ENCODE measurements at places on chromosomes 6 and 20.

DNA sequence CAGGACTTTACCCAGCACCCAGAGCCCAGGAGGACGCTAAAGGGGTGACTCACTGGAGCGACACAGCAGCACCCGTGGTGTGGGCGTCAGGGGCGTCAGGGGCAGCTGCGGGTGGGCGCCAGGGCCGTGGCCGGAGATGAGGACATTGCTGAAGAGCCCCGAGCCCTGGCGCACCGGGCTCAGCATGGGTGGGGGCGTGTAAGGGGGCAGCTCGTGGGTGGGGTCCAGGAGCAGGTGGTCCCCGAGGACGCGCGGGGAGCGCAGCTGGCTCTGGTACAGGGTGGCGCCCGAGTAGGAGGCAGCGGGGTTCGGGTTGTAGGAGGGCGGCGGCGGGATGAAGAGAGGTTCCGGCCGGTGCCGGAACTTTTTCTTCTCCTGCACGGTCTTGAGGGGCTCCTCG, 41.6 kb upstream of the MRPS10 start:
- DNase-seq, result no peak

GRCh38 chr6:112372226-112372806, 25.2 kb downstream of the RFPL4B start:
- peak; percentile 26 for DNase-seq

GRCh38 chr20:59933849-59934585, 580 bp upstream of the SYCP2 start:
- DNase-seq, result peak; percentile 83

- no peak for DNase-seq
Measured at GRCh38 chr6:1662534-1662933, 52.8 kb downstream of the FOXC1 start.

DNA sequence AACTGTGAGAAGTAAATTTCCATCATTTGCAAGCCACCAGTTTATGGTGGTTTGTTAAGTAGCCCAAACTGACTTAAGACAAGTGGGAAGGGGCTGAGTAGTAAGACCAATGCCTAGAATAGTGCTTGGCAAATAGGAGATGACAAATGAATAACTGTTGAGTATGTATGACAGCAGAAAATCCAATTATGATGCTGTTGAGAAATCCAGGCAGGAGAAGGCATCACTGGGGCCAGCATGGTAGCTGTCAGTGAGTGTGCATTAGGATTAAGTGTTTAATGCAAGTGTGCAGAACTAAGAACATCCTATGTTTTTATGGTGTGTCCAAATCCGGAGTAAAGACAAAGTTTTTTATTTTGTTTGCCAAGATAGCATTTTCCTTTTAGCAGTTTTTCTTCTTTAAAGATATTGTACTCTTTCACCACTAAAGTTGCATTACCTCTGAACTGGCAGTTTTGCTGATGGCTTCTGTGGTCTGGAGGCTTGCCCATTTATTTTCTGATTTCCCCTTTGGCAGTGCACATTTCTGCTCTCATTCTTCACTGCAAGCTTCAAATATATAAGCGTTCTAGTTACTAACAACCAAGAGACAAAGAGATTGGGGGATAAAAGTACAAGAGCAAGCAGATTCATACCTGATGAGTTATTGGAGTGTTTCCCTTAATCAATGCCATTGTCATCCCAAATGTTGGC, 289.7 kb downstream of the KCNQ5 start:
- peak; percentile 74 for DNase-seq

GRCh38 chr20:9243986-9244385, 175.1 kb downstream of the PLCB4 start:
- DNase-seq, result no peak

DNA sequence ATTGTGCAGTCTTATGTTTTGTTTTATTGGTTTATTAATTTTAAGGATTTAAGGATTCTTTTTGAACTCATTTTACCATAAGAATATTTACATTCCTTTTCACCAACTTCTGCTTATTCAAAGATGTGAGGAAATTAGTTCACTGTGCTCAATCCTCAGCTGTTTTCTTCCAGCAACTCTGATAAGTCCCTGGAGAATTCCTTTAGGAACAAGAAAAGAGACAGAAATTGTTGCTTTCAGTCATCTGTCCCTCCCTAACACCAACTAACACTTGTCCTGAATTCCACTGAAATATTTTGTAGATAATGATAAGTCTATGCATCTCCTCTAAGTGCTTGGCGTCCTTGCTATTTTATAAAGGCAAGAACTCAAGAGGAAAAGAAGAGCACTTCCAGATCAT, 334.8 kb upstream of the MARCKS start:
- DNase-seq, result no peak

GRCh38 chr6:101433141-101433540, 39.6 kb downstream of the GRIK2 start:
- DNase-seq, result no peak

GRCh38 chr6:33672808-33673207, 38.7 kb downstream of the UQCC2 start:
- peak; percentile 63 for DNase-seq

GRCh38 chr6:41247882-41248705, 19.9 kb downstream of the TREML4 start:
- peak; percentile 36 for DNase-seq

DNA sequence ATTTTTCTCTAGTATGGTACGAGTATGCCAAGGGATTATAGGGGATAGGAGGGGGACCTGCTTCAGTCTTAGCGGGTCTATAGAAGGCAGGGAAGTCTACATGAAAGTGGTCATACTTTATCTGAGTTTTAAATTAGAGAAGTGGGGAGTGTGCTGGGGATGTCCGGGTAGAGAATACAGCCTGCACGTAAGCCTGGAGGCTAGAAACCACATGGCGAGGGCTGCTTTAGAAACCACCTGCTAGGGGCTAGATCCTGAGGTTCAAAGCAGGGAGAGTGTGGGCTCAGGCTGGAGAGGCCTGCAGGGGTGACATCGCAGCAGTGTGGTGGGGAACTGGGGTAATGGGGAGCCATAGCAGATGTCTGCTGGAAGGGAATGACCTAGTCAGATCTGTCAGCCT, 85.2 kb downstream of the VEGFA start:
- DNase-seq, result no peak

- DNase-seq, result no peak
Measured at GRCh38 chr6:4892785-4893485, 110.9 kb downstream of the RPP40 start.

DNA sequence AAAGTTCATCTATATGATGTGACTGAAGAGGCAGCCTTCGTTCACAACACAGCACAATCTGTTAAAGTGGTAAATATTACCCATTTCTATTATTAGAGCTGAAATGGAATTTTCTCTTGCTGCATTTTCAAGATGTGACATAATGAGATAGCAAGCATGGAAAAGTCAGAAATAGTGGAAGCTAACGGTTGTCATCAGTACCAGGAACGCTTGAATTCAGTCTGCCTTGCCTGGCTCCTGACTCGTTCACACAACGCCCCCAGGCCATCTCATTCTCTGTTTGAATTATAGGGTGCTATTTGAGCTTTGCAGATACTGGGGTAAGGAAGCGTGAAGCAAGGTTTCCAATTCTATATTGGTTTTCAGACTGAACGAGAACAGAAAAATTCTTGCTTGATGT, 116.5 kb upstream of the MAP3K7 start:
- no peak for DNase-seq

DNA sequence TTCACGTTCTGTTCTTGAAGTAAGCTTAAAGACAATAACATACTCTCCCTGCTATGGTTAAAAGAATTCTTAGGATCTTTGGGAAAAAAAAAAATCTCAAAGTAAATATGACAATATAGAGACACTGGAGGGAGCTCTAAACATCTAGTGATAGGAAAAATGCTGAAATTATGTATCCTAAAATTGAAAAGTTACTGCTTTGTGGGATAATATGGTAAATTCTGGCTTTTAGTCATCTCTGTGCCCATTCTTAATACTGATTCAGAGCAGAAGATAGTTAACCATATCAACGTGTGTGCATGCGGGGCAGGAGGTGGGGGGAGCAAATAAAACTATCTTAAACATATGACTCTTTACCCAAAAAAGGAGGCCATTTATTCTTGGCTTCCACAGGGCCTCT, 165.4 kb downstream of the GMPR start:
- DNase-seq, result no peak

- no peak for DNase-seq
Measured at GRCh38 chr20:34165018-34165619, 53.1 kb upstream of the EIF2S2 start.

GRCh38 chr6:97066056-97066455, 141.5 kb downstream of the KLHL32 start:
- DNase-seq, result no peak

- DNase-seq, result no peak
Measured at GRCh38 chr20:48703511-48704219, 124.1 kb downstream of the PREX1 start.

- DNase-seq, result no peak
Measured at GRCh38 chr6:154210678-154211077, 145.9 kb downstream of the IPCEF1 start.

- DNase-seq, result no peak
Measured at GRCh38 chr20:58461104-58461503, 54.1 kb downstream of the APCDD1L start.

DNA sequence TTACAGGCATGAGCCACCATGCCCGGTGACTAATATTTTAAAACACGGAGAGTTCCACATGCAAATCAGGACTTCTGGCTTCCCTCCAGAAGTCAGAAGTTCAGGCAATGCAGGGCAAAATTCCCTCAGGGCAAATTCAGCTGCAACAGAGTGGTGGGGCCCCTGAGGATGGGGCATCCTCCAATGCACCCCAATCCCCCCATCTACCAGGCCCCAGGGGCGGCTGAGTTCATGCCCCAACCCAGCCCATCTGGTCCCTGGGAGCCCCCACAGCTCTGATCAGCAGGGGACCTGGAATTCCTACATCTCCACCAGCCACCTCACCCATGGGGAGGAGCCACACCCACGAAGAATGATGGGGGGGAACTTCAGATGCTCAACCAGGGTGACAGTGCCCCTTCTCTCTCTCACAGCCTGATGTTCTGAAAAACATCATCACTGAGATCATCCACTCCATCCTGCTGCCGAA, 22.6 kb downstream of the BPIFB1 start:
- DNase-seq, result no peak

DNA sequence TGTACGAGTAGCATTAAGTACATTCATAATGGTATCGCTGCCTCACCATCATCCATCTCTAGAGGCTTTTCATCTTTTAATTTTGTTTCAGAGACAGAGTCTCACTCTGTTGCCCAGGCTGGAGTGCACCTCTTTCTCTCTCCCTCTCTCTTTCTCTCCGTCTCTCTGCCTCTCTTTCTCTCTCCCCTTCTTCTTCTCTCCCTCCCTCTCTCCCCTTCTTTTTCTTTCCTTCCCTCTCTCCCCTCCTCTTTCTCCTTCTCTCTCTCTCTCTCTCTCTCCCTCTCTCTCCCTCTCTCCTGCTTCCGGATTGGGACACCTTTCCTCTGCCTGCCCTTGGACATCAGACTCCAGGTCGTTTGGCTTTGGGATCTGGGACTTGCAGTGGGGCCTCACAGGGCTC, 17.6 kb upstream of the TAF4 start:
- DNase-seq, result no peak

- no peak for DNase-seq
Measured at GRCh38 chr6:43124481-43124880, 46.6 kb upstream of the SRF start.

DNA sequence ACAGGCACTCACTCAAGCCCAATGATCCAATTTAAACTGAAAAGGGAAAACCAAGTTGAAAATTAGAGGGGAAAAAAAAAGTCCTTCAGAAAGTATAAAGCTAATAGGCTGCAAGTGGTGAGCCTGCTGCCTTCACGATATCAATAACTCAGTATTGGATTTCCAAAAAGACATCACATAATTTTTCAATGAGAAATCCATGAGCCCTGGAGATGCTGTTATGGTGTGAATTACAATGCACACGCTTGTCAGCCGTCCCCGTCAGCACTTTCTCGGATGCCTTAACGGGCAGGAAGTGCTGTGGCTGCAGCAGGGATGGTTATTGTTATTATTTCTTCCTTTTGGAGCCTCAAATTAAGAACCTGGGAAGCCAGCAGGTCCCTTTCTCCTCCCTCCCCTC, 138.5 kb downstream of the DHX35 start:
- DNase-seq, result no peak

GRCh38 chr6:145562771-145563615, 172.3 kb downstream of the EPM2A start:
- no peak for DNase-seq

GRCh38 chr6:108675226-108676200, 114.8 kb downstream of the FOXO3 start:
- no peak for DNase-seq

DNA sequence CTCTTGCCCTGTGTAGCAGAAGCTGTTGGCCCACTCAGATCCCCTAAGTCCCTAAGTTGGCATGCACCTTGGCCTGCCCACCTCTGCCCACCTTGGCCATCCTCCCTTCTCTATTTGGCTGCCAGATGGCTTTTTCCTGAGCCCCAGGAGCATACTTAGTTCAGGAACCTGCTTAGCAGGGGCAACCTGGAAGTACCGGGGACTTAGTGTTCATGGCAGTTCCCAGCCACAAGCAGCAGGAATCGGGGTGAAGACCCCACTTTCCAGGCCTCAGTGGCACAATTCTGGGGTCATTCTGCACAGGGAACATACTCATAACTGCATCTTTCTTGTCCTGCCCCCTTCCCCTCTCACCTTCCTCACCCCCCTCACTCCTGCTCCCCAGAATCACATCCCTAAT, 158.0 kb upstream of the PMEPA1 start:
- no peak for DNase-seq

GRCh38 chr6:162670345-162670744, 57.2 kb downstream of the PRKN start:
- DNase-seq, result no peak

DNA sequence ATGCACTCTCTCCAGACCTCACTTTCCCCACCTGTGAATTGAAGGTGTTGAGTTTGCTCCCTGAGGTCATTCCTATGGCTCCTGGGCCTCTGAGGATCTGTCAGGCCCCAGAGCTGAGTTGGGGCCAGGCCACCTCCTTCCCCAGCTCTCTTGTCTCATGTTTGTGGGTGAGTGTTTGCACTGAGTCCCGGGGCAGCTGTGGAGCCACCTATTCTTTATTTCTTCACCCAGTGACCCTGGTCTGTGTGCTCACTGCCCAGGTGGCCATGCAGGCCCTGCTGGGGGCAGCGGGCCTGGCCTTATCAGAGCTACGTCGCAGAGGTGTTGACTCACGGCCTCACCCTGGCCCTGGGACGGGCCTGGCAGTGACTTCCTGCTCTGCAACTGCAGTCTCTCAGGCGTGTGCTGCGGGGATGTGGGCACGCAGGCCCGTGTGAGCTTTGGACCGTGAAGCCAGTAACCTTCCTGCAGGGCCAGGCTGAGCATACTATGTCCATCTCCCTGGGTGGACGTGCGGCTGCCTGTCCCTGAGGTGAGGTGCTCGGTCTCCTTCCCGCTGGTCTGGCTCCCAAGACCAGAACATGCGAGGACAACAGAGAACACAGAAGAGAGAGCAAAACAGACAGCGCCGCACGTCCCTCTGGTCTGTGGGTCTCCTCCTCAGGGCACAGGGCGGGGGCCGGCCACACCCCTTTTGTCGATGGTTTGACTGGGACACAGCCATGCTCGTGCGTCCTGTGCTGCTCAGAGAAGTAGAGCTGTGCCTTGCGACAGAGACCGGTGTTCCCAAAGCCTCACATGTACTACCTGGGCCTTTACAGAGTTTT, 12.1 kb downstream of the TMEM181 start:
- DNase-seq, result peak; percentile 78

GRCh38 chr6:154156135-154156896, 117.3 kb downstream of the OPRM1 start:
- DNase-seq, result peak; percentile 68

GRCh38 chr6:11462742-11463397, 74.7 kb upstream of the TMEM170B start:
- DNase-seq, result no peak

GRCh38 chr6:111580826-111581505, 24.7 kb downstream of the TRAF3IP2 start:
- no peak for DNase-seq

- no peak for DNase-seq
Measured at GRCh38 chr20:21191839-21192238, 66.0 kb downstream of the KIZ start.

GRCh38 chr20:19692100-19692499, 66.0 kb upstream of the RIN2 start:
- DNase-seq, result no peak
